ENCODE measurements at places on chromosomes 3 and 15.

- DNase-seq: peak; percentile 68
Measured at GRCh38 chr3:125051715-125052581, 3.8 kb downstream of the HEG1 start.

DNA sequence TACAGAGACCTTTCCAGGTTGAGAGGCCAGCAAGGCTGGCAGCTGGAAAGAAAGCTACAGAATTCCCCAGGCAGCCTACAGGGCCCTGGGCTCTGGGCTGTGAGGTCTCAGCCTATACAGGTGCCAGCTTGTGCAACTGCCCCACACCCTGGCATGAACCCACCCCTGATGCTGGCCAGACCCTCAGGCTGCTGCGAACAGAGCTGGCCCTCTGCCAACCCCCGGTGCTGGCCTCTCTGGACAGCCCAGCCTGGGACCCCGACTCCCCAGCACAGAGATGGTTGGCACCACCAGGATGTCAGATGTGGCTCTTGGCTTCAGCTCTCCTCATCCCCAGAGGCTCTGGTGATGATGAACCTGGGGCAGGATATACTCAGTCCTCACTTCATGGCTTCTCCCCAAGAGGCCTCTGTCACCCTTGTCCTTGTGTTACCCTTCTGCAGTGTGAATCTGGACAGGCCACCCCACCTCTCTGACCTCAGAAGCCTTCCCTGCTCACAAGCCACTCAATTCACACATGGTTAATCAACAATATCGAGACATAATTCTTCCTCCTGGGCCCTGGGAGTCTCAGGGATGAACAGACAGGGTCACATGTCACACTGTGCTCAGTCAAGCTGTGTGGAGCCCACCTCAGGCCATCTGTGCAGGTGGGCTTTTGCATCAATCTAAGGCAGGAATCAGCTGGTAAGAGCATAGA lies 11.0 kb upstream of the BFSP2 start:
- DNase-seq: no peak

- DNase-seq: no peak
Measured at GRCh38 chr3:171163101-171164066, 136.9 kb upstream of the SLC2A2 start.

DNA sequence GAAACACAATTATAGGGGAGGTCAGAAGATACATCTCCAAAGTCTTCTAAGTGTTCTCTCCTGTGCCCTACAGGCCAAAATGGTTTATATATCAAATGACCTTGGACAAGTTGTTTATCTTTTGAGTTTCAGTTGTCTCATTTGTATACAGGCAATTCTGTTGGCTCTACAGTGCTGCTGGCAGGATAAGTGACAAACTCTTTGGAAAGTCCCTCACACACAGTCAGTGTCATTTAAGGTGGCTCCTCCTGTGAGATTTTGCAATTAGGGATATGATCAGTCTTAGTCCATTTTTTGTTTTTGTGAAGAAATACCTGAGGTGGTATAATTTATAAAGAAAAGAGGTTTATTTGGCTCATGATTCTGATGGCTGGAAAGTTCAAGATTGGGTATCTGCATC lies 1035.8 kb upstream of the CFAP20DC start:
- no peak for DNase-seq

GRCh38 chr3:1442271-1442670 lies 349.4 kb downstream of the CNTN6 start:
- no peak for DNase-seq

DNA sequence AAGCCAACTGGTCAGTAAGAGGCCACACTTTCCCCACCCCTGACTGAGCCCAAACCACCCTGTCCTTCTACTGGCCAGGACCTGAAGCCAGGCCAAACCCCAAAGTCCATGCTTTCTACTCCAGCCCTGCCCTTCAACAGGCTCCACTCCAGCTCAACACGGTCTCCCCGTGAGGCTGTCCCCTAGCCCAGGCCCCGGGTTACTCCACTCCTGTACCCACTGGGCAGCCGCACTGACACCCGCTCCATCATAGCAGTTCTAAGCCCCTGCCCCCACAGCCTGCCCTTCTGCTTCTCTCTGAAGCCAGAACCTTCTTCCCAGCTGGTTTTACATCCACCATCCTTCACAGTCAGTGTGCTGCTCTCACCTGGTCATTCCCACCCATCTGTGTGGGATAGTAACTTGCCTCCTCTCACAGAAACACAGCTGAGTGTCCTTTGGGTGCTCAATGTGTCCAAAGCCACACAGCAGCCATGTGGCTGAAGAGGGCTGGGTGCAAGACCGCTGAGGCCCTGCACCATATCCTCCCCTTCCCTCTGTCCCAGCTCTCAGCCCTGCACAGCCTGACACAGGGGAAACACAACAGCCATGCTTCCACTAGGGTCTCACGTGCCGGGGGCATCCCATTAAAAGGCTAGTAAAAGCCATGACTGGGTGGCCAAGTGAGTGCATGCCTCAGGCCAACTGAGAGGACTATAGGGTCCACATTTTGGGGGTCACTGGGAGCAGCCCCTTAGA lies 38.1 kb downstream of the TLE3 start:
- DNase-seq: peak; percentile 41

GRCh38 chr15:84595660-84596059 lies 5.1 kb upstream of the ZSCAN2 start:
- no peak for DNase-seq

GRCh38 chr3:42608581-42608980 lies 8.1 kb downstream of the NKTR start:
- no peak for DNase-seq

DNA sequence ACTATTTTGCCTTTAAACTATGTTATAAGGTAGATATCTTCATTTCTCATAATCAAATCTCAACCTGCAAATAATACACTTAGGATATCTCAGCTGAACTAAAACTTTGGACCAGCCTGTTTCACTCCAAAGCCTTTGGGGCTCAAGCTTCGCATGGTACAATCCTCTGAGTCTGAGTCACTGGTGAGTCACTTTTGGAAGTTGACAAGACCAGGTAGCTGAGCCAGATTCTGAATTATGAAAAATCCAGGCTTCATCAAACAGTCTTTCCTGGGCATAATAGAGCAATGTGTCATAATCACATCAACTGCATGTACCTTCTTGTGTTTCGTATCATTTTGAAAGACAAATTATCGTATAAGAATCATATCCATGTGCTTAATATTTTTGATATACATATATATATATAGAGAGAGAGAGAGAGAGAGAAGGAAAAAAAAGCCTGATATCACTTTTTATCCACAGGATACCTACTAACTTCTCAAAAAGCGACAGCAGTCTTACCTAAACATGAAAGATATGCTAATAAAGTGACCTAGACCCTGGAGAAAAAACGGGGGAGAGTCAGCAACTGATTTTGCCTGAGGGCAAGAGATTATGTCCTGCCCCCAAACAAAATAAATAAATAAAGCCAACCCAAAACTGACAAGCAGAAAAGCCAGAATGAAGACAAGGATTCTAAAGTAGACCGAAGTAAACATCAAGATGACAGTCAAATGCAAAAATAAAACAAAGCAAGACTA lies 263.9 kb upstream of the TGFBR2 start:
- no peak for DNase-seq

DNA sequence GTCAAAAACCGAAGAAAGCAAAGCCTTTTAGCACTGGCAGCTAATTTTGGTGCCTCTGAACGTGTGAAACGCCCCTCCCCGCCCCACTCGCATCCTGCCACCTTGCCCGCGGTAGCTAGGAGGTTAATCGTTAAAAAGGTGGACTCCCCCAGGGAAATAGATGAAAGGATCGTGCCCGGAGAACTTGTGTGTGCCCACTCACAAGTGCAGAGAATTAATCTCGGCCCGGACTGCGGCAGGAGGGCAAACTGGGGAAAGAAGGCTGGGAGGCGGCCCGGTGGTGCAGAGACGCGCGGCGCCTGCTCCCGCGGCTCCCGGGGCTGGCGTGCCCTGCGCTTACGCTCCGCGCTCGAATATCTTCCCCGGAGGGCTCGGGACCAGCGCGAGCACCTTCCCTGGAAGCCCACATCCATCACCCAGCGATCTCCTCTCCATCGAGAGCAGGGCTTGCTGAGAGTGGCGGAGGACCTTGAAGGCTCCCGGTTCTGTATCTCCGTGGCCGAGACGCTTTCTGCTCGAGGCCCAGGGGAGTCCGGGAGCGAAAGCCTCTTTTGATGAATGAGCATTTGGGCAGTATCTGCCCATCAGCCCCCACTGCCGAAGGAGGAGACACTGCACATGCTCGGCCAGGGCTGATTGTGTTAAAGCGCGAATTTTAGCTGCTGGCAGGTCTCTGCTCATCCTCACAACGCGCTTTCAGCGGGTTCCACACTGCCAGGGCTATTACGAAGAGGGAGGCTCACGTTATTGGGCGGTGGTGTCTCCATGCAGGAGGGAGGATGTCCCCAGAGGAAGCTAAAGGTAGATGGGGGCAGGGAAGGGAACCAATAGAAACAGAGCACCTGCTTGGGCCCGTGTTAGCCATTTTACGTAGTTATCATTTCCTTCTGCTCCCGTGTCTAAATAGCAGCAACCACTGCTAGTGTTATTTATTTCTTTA lies 1.3 kb upstream of the SPTSSB start:
- peak; percentile 53 for DNase-seq

- DNase-seq: no peak
Measured at GRCh38 chr15:72824112-72824511, 40.6 kb upstream of the ADPGK start.

GRCh38 chr3:26631390-26631738 lies 8.8 kb downstream of the LRRC3B start:
- DNase-seq: no peak

DNA sequence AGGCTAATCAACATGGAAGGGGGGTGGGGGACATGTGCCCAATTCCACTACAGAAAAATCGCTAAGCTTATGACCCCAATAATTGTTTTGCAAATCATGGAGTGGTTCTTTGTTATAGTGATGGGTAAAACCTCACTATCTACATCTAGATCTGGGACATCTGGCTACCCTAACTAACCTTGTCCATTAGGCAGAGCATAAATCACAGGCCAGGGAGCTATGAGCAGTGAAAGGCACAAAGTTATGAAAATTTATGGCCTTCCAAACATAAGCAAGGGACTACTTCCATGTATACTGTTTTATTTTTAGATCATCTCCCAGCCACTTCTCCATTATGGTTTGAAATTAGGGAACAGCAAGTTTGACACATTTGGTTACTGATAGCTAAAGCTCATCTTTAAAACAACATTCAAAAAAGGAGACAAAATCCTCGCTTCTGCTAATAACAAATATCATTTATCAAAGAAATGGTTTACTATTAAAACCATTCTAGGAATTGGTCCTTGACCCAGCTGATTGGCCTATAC lies 78.3 kb downstream of the RSL24D1 start:
- no peak for DNase-seq

DNA sequence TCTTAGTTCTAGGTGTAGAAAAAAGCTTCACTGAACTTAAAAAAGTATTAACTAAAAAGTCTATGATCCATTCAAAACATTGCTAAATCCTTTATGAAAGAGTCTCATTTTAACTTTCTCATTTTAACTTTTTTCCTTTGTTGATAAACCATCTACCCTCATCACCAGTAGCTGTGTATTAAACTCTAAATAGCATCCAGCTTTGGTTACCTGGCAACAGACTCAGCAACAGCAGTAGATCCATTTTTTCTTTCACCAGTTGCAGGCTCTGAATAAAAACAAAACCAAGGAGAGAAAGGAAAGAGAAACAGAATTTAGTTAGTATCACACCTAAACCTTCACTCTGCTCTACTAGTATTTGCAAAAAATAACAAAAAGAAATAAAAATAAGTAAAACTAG lies 51.6 kb downstream of the TP53BP1 start:
- no peak for DNase-seq

- DNase-seq: peak; percentile 70
Measured at GRCh38 chr3:143001034-143001368, 369 bp upstream of the U2SURP start.

DNA sequence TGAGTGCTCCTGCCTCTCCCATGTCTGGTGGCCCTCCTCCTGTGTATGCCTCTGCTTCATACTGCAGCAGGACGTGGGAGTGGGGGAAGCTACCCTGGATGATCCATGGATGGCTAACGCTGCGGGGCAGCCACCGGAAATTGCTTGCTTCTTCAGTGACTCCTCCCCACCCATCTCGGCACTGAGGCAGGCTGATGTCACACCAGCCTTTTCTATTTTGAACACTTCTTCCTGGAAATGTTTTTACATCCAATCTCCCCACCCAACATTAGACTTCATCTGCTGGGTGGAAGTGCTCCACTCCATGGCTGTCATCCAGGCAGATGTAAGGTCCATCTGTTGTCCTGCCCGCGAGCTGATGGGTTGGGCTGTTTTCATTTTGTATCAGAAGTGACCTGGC lies 58.9 kb upstream of the MUC13 start:
- peak; percentile 63 for DNase-seq

DNA sequence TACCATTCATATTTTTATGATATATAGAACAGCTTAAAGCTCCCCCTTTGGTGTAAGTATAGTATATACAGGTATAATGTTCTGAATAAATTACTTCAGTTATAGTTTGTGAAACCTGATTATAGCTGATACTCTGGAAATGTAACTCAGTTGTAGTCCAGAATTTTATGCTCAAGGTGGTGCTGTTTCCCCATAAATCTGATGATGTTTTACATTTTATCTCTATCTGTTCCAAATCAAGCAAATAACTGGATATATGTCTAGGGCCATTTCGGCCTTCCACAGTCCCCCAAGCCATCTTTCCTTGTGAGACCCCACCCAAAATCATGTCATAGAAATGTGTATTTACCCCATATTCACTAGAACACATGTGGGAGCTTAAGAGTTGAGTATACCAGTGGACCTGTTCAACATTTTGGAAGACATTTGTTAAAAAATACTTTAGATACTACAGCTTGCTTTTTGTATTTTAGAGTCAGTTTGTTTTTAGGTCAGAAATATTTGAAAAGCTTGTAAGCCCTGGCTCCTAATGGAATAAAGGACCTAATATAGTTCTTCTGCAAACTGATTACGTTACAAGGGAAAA lies 107.1 kb downstream of the ATG7 start:
- DNase-seq: no peak

DNA sequence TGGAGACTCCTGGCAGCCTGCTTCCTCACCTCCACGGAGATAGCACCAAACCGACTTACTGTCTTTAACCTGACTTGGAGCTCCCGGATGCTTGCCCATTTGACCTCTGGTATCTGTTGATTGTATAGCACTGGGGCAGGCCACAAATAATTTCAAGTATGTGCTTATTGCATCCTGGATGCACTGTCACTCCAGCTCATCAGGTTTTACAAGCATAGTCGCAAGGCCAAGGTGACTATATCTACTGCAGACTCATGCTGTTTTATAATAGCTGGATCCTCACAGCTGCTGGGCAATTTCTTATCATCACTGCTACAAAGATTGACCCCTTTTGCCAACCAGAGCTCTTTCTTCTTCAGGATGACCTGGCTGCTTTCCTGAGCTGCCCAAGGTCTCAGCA lies 45.6 kb downstream of the PEX5L start:
- DNase-seq: no peak

- no peak for DNase-seq
Measured at GRCh38 chr15:44101286-44101685, 93.8 kb downstream of the FRMD5 start.

DNA sequence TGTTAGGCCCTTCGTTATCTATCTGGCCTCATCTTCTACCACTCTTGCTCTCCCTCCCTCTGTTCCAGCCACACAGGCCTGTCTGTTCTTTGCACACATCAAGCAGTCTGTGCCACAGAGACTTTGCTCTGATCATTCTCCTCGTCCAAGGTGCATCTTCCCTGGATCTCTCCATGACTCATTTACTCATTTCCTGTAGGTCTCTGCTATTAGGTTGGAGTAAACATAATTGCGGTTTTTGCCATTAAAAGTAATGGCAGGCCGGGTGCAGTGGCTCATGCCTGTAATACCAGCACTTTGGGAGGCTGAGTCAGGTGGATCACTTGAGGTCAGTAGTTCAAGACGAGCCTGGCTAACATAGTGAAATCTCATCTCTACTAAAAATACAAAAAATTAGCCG lies 9.5 kb upstream of the C3orf49 start:
- no peak for DNase-seq
